ENCODE measurements at places on chromosomes 5 and 9.

DNA sequence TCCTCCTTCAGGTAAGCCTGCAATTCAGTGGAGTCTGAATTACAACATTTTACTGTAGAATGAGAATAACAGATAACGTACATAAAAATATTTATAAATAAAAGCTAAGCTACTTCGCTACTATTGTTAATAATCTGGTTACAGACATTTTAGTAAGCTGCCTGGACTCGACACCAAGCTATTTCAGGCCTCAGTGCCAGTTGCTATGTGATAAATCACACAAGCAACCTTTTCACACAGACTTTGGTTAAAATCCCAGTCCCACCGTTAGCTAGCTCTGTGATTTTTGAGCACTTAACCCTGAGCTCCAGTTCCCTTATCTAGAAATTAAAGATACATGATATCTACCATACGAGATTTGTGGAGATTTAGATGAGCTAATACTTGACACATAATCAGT, 99.9 kb downstream of the RFK start:
- DNase-seq: no peak

DNA sequence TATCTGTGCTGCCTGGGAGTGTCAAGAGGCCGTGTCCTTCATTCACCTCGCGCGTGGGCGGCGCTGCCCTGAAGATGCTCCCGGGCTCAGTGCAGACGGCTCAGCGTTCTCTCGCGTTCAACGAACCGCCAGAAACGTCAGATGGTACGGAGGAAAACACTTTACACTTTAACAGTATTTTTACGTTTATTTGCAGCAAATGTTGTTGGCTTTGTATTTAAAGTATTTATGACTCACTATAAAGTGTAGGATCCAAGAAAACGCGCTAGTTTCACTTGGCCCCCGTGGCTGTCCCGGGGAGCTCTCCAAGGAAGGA, 544 bp upstream of the ERCC6L2 start:
- peak; percentile 17 for DNase-seq

DNA sequence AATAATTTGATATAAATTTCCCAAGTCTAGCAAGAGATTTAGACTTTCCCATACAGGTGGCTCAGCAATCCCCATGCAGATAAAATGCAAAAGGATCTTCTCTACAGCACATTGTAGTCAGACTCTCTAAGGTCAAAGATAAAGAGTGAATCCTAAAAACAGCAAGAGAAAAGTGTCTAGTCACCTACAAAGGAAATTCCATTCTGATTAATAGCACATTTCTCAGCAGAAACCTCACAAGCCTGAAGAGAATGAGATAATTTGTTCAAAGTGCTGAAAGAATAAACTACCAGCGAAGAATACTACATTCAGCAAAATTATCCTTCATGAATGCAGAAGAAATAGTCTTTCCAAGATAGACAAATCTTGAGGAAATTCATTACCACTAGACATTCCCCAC, 493.3 kb downstream of the PRELID2 start:
- DNase-seq: no peak

GRCh38 chr5:74865256-74865803, 857 bp downstream of the FAM169A start:
- DNase-seq: no peak

- DNase-seq: no peak
These were observed 644 bp downstream of the TSC1 start for GRCh38 chr9:132943651-132944293.

- no peak for DNase-seq
These were observed 9.5 kb downstream of the HK3 start for GRCh38 chr5:176889321-176890280.

GRCh38 chr9:77176686-77177142, 620 bp upstream of the VPS13A start:
- no peak for DNase-seq

DNA sequence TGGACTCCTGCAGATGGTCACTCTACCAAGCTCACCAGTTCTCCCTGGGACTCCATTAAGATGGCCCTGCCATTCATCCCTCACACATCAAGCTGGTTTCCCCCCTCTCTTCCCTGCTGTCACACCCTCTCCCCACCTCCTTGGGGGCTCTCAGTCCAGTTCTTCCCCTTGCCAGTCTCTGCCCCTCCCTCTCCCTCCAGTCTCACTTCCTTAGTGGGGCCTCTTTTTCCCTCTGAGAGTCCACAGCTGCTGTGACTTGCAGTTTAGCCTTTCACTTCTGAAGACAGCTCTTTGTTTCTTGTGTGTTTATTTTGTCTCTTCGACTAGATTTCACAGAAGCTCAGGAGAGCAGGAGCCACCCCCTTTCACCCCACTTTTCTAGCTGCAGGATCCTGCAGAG, 10.5 kb downstream of the DOCK2 start:
- DNase-seq: no peak

DNA sequence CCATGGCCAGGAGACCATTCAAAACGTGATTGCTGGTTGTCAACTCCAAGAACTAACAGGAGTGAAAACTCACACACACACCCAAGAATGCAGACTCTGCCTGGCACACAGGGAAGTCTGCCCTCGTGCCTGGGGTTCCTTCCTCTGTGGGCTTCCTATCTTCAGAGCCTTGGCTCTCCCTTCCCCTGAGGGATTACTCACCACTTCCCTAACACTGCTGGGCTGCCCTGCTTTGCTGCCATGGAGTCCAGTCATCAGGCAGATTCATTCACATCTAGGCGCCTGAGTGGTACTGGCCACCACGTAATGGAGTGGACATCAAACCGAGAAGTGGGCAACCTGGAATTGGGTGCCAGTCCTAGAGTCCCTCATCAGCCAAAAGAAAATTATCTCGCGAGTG, 76.4 kb upstream of the PRSS3 start:
- no peak for DNase-seq

DNA sequence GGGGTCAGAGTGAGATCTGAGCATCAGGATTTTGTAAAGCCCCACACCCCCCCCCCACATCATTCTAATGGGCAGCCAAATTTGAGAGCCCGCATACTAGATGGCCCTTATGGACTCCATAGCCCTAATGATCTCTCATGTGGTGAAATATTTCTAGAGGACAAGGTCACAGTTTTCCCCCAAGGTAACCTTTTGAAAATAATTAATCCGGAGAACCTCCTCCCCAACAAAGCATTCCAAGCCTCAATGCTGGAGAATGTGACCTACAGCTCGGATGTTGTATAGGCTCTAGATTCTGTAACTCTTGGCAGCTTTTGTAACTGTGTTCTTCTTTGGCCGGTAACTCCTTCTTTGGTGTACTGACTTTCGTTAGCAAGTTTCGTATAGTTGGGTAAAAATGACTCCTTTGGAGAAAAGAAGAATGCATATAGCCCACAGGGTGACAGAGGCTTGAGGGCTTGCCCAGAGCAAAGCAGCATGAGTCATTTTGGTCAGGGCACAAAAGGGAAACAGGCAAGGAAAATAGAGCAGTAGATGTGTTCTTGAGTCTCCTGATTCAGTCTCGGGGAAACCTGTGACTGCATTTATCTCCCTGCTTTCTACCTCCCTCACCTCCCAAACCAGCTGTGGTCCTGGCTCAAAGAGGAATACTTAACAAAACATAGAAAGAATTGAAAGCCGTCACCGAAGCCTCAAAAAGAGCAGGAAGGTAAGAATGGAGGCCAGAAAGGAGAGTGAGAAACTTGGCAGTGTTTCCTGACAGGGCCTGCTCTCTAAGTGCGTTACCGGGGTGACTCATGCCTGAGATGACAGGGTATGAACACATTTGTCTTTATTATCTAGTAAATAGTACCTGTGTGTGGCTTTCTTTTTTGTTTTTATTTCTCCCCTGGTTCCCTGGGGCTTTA, 6.6 kb upstream of the XPA start:
- no peak for DNase-seq

GRCh38 chr5:97906135-97906534, 723.1 kb upstream of the RIOK2 start:
- DNase-seq: no peak
